Foreskin fibroblast (primary cell): ENCODE measurements at places on chromosomes 1 and 21.

DNA sequence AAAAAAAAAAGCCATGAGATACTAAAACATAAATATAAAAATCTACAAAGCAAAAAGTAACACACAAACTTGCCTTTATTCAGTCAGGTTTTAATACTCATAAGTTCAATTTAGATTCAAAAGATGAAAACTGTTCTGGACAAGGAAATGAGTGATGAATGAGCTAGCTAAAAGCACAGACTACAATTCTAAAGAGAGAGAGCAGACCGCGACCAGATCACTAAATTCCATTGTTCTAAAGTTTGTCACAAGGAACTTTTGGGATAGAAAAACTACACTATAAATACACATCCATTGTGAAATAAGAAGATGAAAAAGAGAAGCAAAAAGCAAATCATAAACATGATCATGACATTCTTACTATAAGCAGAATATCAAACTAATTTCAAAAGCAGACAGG lies 1.7 kb downstream of the ODF2L start:
- DNase-seq, result peak; percentile 67

- peak; percentile 88 for DNase-seq
Observed at GRCh38 chr1:35505911-35506798, 51.0 kb downstream of the KIAA0319L start.

DNA sequence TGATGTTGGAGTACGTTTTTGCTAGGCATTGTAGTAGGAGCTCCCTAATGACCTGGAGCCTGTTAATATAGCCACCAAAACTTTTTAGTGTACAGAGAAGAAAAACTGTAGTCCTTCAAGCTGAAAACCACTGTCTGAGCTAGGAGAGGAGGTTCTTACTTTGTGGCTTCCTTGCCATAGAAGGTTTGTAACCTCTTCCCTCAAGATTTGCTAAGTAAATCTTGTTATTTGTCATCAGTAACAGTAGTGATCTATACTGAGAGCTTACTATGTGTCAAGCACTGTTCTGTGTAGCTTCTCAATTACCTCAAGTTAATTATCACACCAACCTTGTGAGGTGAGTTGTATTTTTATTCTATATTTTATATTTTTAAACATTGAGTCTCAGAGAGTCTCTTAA lies 21.2 kb upstream of the LRRC8C start:
- DNase-seq, result no peak

GRCh38 chr1:25669781-25670567 lies 53.4 kb downstream of the MAN1C1 start:
- DNase-seq, result no peak

DNA sequence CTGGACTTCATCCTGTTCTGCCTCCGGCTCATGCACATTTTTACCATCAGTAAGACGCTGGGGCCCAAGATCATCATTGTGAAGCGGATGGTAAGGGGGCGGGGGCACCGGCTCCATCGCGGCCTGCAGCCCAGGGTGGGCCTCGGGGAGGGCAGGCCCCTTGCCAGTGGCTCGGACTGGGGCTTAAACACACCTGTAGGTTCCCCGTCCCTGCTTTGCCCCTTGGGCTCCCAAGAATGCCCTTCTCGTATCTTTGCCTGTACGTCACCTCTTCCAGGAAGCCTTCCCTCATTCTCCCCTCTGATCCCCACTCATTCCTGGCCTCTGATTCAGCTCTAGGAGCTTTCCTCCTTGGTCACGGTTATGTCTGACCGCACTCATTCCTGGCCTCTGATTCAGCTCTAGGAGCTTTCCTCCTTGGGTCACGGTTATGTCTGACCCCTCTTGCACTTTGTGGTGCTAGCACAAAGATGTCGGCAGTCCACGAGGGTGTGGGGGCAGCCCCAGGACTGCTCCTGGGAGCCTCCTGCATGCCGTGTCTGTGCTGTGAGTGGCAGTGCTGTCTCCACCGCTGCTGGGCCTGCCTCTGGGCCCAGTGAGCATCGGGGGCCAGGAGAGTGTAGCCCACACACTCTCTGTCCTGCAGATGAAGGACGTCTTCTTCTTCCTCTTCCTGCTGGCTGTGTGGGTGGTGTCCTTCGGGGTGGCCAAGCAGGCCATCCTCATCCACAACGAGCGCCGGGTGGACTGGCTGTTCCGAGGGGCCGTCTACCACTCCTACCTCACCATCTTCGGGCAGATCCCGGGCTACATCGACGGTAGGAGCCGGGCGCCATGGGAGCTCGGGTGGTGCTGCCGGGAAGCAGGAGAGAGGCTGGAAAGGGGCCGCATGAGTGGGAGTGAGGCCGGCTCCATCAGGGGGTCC lies 49.1 kb upstream of the LRRC3 start:
- no peak for DNase-seq

DNA sequence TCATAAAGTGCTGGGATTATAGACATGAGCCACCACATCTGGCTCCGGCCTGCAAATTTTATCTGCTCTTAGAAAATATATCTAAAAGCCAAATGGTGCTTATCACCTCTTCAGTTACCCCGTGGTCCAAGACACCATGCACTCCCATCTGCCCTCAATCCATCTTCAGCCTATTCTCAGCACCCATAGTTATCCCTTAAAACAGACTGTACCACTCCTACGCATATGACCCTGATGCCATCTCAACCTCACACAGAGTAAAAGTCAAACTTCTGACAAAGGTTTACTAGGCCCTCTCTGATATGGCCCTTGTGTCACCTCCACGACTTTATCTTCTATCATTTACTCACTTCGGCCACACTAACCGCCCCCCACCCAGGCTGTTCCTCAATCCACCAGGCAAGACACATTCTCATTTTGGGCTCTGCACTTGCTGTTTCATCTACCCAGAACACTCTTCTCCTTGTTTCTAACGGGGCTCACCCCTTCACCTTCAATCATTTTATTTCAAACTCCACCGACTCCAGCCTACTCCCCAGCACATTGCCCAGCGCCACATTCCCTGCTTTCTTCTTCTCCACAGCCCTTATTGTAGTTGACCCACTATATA lies 33.0 kb downstream of the USP48 start:
- no peak for DNase-seq

- DNase-seq, result no peak
Observed at GRCh38 chr1:100134872-100135271, 1.9 kb downstream of the TRMT13 start.

GRCh38 chr1:8578132-8578877 lies 239.1 kb downstream of the RERE start:
- no peak for DNase-seq

DNA sequence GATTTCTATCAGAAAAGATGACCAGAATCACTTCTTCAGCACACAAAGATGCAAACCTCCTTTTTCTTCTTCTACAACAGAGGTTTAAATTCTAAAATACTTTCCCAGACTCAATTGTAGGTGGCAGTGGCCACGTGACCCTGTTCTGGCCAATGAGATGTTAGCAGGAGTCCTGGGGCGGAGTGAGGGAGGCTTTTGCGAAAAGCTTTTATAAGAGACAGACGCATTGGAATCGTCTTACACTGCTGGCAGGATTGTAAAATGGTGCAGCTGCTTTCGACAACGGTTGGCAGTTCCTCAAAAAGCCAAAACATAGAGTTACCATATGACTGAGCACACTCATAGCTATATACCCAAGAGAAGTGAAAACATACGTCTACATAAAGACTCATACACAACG lies 87.0 kb upstream of the MAGI3 start:
- peak; percentile 28 for DNase-seq

DNA sequence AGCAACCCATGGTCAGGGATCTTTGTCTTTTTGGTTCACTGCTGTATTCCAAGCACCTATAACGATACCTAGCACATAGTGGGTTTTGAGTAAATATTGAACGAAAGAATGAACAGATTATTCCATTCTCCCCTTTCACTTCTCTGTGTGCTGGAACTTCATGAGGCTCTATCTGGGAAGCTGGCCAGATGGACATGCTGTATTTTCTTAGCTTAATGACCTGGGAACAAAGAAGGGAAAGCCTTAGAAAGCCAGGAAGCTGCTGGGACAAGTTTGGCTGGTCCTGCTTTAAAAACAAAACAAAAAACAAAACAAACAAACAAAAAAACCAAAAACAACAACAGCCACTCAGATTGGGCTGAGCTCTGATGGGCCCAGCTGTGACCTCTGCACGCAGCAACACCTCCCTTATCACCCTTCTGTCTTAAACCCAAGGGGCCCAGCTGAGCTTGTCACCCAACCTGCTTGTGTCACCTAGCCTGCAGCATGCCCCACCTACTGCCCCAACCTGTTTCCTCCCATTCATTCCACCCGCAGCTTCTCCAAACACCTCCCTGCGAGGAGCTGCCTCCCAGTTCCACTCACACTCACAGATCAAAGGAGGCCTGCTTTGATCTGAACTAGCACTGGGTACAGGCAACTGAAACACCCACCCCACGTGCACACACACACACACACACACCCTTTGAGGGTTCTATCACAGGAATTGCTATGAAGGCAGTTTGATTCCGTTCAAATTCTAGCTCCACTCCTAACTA lies 37.1 kb downstream of the SLC30A1 start:
- DNase-seq, result peak; percentile 46

GRCh38 chr1:29758781-29759499 lies 522.6 kb downstream of the PTPRU start:
- no peak for DNase-seq

DNA sequence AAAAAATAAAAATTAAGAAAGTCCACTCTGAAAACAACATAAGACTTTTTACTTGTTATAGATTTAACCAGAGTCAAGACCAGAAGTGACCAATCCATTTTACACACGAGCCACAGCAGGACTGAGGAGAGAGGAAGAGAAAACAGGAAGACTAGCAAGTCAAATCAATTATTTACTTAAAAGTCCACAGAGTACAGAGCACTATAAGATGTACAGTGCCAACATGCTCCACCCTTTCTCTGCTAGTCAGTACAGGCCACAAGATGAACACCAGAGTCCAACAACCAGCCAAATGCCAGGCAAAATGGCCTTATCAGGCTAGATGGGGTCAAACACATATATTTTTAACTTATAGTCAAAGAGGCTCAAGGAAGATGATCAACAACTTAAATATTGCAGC lies 19.5 kb downstream of the LUZP1 start:
- no peak for DNase-seq
